Suppressor macrophage (primary cell): ENCODE measurements at places on chromosomes 3 and 15.

GRCh38 chr3:23055733-23056376 lies 147.3 kb upstream of the UBE2E2 start:
- peak; percentile 46 for DNase-seq

GRCh38 chr3:30614373-30614772 lies 8.0 kb downstream of the TGFBR2 start:
- no peak for DNase-seq

- DNase-seq, result no peak
Measured at GRCh38 chr3:64380546-64380945, 155.3 kb upstream of the PRICKLE2 start.

- DNase-seq, result no peak
Measured at GRCh38 chr3:192675958-192676649, 51.2 kb downstream of the FGF12 start.
